ENCODE measurements at places on chromosomes 3 and 15. TPM values are rescaled to one million over a fixed set of nuclear protein-coding genes. Genes with fewer than 3 reads are reported as not detected.

Gene SERINC4
- total RNA-seq: not detected

GRCh38 chr3:131109156-131109555, 82.5 kb downstream of the NEK11 start:
- DNase-seq: no peak

DNA sequence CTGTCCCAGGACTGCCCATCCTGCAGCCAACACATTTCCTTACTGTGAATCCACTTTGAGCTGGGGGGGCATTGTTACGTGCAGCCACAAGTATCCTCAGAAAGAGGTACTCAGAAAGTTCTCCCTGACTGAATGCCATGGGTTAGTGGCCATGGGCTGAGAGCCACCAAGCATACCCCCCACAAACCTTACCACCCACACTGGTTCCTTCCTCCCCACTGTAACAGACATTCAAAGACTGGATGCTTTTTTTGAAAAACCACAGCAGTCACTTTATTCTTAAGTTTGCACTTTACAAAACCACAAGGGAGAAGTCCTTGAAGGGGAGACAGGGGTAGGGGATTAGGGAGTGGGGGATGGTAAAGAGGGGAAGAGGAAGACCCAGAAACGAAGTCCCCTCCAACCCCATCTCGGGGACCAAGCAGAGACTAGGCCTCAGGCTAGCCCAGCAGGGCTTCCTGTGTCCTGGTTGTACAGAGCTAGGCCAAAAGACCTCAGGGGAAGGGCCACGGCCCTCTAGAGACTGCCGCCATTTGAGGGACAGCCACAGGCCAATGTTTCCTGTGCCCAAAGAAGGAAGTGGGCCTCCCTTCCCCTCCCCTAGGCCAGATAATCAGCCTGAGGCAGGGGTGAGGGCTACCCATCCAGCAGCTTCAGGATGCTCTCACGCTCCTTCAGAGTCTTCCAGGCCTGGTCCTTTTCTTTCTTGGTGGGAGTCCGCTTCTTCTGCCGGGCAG, 10.1 kb upstream of the CAMK1 start:
- DNase-seq: no peak

GRCh38 chr3:39137991-39138803, 15.2 kb downstream of the CSRNP1 start:
- no peak for DNase-seq

DNA sequence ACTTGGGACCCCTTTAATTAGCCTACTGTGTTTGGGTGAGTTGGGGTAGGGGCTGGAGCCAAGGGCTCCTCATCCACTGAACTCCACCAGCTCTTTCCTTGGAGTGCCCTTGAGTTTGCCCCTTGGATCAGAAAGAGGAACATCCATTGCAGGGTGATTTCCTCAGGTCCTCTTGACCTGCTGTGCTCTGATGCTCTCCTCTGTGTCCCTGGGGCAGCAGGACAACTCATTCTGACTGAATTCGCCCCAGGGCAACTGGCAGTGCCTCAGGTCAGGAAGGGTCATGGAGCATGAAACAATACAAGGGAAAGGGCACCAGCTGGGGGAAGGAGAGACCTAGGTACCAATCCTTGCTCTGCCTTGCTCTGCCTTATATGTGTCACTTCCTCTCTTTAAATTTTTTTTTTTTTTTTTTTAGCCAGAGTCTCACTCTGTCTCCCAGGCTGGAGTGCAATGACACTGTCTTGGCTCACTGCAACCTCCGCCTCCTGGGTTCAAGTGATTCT, 47.8 kb downstream of the BSN start:
- no peak for DNase-seq

DNA sequence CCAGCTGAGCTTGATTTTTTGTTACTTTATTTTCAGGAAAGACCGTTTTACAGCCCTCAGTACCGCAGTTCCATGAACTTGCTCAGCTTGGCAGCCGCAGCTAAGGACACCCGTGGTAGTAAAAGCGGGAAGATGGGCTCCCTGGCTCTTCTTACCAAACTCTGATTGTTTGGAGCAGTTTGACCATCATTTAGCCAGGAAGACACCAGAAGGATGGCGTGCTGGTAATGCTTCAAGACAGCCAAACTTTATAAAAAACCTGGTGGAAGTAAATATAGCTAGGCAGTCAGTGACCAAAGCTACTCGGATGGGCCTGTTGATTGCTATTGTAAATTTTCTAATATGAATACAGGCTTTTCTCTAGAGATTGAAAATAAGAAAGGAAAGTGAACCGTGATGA, 28.9 kb downstream of the POLR2M start:
- no peak for DNase-seq
